ENCODE measurements at places on chromosomes 3 and 15.

DNA sequence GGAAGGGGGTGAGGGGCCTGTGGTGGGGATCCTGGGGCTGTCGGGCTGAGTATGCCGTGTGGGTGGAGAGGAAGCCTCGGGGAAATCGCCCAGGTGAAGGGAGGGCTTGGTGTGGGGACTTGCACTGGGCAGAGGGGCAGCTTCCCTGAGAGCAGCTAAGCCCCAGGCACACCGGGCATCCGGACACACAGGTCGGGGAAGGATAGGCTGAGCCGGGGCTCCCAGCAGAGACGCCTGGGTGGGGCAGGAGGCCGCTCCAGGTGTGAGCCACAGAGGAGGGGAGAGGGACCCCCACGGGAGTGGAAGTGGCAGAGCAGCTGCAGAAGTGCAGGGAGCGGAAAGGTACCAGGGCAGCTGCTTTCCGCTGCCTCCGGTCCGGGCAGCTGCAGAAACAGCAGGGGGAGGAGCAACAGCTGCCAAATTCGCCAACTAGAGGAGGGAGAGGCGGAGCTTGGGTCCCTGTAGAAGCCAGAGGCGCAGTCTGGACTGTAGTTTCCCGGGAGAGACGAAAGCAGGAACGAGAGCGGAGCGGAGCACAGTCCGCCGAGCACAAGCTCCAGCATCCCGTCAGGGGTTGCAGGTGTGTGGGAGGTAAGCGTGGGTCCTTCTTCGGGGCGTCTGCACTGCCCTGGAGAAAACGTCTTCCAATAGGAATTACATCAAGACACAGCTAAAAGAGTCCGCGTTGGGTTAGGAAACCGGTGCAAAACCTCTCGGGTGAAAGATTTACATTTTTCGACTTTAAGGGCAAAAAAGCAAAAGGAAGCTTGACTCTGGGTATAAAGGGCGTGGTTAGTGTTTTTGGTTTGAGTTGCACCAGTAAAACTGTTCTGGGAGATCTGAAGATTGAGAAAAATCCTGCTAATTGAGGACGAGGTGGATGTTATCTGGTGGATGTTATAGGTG lies at the start of gene SERPINI1:
Gene SERPINI1, plus strand, starts transcription at position 489 of the 906 bp plus-strand sequence. CDS start 53,408 bp downstream, outside the sequence.
- DNase-seq: peak; percentile 81

GRCh38 chr3:122265957-122266356 lies 59.1 kb upstream of the CSTA start:
- DNase-seq: no peak

DNA sequence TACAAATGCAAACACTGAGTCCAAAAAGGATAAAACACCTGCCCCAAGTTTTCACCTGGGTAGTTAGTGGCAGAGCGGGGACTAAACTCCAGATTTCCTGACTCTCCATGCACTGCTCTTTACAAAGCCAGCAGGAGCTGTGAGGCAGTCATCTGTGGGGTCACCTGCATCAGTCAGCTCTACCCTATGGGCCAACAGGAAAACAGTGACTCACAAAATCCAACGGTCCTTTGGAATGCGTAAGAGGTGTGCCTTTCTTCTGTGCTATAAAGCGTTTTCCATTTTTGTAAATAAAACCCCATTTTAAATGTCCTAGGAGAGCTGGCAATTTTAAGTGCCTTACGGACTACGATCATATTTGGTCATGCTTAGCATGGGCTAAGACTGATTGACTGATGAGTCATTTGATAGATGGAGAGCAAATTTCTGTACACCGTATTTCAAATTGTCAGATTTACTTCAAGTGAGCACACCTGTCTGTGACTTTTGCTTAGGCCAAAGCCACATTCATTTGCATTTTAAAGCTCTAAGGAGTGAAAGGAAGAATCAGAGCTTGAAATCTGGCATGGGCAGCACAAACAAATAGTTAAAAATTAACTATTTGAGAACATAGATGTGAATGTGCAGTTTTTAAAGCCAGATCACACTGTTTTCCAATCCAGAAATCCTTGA lies 4.4 kb upstream of the COL8A1 start:
- DNase-seq: no peak

- no peak for DNase-seq
Observed at GRCh38 chr3:62229211-62229610, 144.1 kb downstream of the FEZF2 start.

- DNase-seq: no peak
Observed at GRCh38 chr3:43994657-43995546, 246.8 kb upstream of the TOPAZ1 start.

- DNase-seq: peak; percentile 47
Observed at GRCh38 chr15:41585127-41586047, 26.4 kb downstream of the TYRO3 start.

DNA sequence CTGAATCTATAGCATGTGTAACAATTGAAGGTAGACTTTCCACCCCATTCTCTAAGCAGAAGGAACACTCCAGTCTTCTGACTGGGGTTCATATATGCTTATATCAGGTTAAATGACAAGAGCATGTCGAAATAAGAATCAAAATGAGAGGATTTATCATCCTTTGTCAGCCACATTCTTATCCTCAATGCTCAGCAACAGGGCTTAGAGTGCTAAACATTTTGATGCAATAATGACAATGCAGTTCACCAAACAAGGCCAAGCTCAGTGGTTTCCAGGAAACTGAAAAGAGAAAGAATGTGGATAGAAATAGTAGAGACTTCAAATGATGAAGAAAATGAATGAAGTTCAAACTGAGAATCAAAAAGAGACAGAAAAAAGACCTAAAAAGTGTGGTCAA lies 78.0 kb downstream of the FSIP1 start:
- no peak for DNase-seq

DNA sequence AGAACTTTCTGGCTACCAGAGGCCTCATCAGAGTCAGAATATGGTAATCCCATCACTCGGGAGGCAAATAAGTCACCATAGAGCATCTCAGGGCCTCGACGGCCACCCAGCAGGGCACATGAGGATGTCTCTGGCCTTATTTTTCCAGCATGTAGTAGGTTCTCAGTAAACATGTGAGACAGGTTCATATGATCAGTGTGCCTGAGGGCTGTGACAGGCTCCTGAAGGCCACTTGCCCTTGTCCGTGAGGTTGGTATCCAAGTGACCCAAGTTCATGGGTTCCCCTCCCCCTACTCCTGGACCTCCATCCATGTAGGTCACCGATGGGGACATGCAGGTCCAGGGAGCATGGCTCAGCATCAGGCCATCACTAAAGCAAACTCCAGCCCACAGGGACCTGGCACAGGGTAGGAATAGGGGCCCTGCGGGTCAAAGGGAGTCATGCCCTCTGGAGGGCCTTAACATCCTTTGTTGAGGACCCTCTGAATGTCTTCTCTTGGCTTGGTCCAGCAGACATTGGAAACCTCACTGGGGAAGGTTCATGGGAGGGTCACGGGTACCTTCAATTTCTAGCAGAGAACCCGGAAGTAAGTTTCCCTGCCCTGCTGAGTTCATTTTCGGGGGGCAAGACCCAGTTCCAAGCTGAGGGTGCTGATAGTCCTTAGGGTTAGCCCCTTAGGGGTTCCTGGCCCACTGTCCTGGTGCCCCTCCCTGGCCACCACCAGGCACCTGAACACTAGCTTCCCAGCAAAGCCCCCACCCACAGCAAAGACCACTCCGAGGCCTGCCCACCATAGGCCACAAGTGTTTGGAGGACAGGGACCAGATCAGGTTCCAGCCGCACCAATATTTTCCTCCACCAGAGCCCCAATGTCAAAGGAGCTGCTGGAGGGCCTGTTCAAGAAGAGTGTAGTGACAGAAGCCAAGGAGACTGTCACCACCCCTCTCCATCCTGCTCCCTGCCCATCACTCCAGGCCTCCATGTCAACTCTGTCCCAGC lies 61.1 kb downstream of the ZNF445 start:
- no peak for DNase-seq

- peak; percentile 9 for DNase-seq
Observed at GRCh38 chr3:4584456-4585249, 91.5 kb downstream of the ITPR1 start.

GRCh38 chr15:82999426-82999825 lies 12.0 kb downstream of the C15orf40 start:
- no peak for DNase-seq

- DNase-seq: no peak
Observed at GRCh38 chr3:112572701-112573100, 10.9 kb downstream of the SLC35A5 start.

- no peak for DNase-seq
Observed at GRCh38 chr3:72232331-72232730, 447.4 kb upstream of the PROK2 start.

DNA sequence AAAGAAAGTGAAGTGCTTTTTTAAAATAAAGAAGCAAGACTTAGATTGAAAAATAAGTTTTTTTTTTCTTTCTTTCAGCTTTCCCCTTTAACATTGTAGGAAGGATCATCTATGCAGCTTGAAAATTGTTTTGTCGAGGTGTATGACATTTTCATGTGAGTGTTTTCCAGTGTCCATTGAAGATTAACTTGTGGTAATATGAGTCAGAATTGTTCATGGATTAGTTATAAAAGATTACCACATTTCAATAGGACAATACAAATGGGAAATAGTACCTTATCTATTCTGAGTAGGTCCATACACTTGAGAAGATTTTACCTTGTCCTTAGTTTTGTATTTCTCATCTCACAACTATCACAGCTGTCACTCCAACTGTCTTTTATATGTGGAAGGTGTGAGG lies 1234.7 kb downstream of the NSUN3 start:
- no peak for DNase-seq

GRCh38 chr3:107589454-107589853 lies 66.7 kb downstream of the BBX start:
- no peak for DNase-seq

GRCh38 chr15:40146037-40146436 lies 14.8 kb upstream of the BUB1B start:
- DNase-seq: no peak

DNA sequence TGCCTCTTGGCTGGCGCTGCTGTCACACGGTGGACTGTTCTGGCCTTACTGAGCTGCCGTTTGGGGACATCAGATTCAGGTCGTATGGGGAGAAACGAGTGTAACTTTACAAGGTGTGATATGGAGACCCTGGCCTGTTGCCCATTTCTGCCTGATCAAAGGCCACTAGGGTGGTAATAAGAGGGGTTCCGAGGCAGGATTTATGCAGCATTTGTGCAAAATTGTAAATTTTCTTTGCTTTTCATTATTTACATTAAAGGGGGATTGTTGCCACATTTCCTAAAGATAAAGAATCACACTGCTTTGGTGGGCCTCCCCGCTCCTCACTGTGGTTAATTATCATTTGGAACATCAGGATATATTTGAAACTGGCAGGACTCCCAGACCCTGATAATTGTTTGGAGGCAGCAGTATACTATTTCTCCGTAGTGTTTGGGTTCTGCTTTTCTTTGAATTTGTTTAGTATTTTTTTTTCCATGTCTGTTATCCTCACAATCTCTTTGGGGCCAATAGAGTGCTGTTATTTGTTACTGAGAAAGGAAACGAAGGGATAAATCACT lies 891 bp downstream of the NXPE3 start:
- no peak for DNase-seq

DNA sequence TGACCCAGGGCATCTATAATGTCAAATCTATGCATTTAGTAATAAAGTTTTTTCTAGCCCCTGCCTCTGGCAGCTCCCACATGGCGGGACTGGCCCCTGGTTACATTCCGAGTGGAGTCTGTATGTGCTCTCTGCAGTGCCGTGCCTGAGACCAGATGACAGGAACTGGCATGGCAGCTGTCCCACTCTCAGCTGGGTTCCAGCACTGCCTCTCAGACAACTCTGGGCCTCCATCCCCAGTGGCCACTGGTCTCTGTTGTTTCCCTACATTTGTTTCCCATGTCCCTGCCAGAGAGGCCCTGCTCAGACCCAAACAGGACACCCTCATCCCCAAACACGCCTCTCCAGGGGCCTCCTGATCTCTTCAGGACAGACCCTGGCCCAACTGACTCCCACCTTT lies 109.3 kb downstream of the OCA2 start:
- no peak for DNase-seq

- DNase-seq: no peak
Observed at GRCh38 chr3:12620305-12620704, 43.6 kb downstream of the RAF1 start.

GRCh38 chr15:55700876-55701275 lies 42.1 kb downstream of the PRTG start:
- no peak for DNase-seq

DNA sequence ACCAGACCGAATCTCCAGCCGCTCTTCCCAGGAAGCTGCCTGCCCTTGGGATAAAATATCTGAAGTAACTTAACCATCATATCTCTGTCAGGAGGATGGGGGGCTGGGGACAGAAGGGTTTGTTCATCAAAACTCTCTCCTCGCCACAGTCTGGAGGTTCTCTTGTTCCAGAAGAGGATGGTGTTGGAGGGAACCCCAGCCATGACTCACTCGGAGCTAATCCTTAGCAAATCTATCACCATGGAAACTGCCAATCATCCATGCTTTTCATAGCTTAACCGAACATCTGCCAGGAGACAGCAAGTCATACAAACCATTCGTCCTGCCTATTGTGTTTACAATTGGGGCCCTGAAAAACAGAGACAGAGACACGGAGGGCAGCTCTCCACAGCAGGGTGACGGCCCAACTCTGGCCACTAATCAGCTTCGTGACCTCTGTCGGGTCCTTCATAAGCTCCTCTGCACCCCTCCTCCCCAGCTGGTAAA lies 73.8 kb upstream of the HEG1 start:
- DNase-seq: no peak

GRCh38 chr3:52527732-52528585 lies 5.7 kb downstream of the NT5DC2 start:
- DNase-seq: no peak

GRCh38 chr3:45139372-45140140 lies 6.6 kb downstream of the CDCP1 start:
- DNase-seq: no peak

DNA sequence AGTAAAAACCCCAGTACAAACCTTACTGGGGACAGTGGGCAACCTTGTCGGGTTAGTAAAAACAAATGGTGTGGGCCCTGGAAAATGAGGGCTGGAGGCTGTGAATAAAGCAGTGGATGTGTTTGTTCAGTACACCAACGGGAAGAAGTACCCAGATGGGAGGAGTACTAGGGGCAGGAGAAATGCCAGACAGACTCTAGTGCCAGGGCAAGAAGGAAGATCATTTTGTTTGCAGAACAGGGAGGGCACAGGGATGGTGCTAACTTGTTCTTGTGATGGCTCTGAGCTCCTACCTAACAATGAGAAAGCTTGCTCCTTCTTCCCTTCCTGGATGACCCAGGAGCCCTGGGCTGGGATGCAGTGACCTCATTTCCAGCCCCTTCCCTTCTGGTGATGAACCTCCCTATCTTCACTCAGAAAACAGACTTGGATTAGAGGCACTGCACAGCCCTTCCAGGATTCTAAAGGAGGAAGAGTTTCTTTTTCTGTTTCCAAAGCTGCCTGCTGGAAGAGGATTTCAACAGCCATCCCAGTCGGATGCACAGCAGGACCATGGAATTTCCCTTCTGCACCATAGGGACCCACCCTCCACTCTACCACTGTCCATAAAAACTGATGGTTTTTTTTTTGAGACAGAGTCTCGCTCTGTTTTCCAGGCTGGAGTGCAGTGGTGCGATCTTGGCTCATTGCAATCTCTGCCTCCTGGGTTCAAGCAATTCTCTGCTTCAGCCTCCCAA lies 6.1 kb downstream of the RASSF1 start:
- DNase-seq: no peak

GRCh38 chr3:169085827-169086226 lies 577.7 kb downstream of the MECOM start:
- DNase-seq: no peak

- no peak for DNase-seq
Observed at GRCh38 chr3:25212736-25213135, 215.3 kb upstream of the RARB start.

- no peak for DNase-seq
Observed at GRCh38 chr3:21238661-21239060, 512.3 kb downstream of the ZNF385D start.

Measured in stimulated activated CD4-positive, alpha-beta T cell treated with anti-CD3 and anti-CD28 coated beads, Interleukin-4, amount 100 ng/mL, for 24 hours (primary cell).